Right atrium auricular region (tissue), 2 donors: ENCODE measurements at places on chromosomes 4 and X.

- H3K4me3 ChIP-seq, result no peak overlapping the region
- DNase-seq, result no peak
- H3K4me1 ChIP-seq, result no peaks in the 10 kb centered on the region
- H3K36me3 ChIP-seq, result no peaks in the 10 kb centered on the region
- H3K27me3 ChIP-seq, result no peaks in the 10 kb centered on the region
- no peak overlapping the region for H3K27ac ChIP-seq
Observed at GRCh38 chr4:164177153-164177552, 576.8 kb upstream of the SMIM31 start.

- H3K36me3 ChIP-seq, result no peaks in the 10 kb centered on the region
- peak overlapping the region; percentile 23 for H3K27ac ChIP-seq
- no peak overlapping the region for H3K4me3 ChIP-seq
- no peaks in the 10 kb centered on the region for H3K4me1 ChIP-seq
- no peak for DNase-seq
- H3K27me3 ChIP-seq, result no peaks in the 10 kb centered on the region
Observed at GRCh38 chr4:84887824-84888223, 78.7 kb downstream of the WDFY3 start.

DNA sequence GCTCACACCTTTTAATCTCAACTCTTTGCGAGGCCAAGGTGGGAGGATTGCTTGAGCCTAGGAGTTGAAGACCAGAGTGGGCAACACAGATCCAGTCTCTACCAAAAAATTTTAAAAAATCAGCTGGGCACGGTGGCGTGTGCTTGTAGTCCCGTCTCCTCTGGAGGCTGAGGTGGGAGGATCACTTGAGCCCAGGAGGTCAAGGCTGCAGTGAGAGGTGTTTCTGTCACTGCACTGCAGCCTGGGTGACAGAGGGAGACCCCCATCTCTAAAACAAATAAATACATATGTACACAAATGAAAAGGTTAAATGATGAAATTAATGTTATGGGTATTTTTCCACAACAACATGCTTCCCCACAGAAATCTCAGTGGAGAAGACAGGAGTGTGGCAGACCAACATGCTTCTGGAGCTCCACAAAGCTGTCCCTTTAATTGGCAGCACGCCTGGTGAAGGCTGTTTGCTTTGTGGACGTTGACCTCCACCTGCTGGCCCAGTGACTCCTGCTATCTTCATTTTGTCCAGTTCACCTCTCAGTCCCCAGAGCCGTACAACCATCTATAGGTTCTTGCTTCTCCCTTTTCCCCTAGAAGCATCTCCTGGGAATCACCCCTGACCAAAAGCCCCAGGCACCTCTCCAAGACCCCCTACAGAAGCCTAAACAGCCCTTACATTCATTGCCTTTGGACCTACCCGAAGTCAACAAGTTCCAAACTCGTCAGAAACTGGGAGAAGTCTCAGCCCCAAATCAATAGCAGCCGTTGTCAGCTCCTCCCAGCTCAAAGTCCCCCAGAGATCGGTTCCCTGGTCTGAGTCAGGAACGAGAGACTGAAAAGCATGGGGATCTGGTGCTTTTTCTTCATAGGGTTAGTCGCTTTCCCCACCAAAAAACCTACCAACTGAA lies 36.4 kb upstream of the CD99 start:
- H3K27ac ChIP-seq, result no peak overlapping the region
- no peak for DNase-seq
- H3K4me1 ChIP-seq, result no peaks in the 10 kb centered on the region
- no peak overlapping the region for H3K4me3 ChIP-seq
- no peaks in the 10 kb centered on the region for H3K27me3 ChIP-seq

DNA sequence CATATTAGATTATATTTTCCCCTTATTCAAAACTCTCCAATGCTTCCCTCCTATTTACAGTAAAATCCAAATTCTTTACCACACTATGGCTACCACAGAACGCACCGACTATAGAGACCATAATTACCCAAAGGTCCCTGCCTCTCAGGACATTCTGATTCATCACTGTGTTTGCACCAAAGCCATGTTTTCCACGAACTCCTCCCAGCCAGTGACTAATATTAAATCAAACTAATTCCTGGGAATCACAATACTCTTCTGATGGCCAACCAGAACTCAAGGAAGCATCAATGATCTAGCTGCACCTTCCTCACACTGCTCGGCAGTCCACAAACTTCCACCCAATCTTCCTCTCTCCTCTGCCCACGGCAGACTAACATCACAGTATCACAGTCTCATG lies 24.2 kb upstream of the EDNRA start:
- DNase-seq, result no peak
- no peaks in the 10 kb centered on the region for H3K4me1 ChIP-seq
- H3K27me3 ChIP-seq, result no peaks in the 10 kb centered on the region
- H3K36me3 ChIP-seq, result no peaks in the 10 kb centered on the region
- no peak overlapping the region for H3K27ac ChIP-seq
- H3K4me3 ChIP-seq, result no peak overlapping the region

DNA sequence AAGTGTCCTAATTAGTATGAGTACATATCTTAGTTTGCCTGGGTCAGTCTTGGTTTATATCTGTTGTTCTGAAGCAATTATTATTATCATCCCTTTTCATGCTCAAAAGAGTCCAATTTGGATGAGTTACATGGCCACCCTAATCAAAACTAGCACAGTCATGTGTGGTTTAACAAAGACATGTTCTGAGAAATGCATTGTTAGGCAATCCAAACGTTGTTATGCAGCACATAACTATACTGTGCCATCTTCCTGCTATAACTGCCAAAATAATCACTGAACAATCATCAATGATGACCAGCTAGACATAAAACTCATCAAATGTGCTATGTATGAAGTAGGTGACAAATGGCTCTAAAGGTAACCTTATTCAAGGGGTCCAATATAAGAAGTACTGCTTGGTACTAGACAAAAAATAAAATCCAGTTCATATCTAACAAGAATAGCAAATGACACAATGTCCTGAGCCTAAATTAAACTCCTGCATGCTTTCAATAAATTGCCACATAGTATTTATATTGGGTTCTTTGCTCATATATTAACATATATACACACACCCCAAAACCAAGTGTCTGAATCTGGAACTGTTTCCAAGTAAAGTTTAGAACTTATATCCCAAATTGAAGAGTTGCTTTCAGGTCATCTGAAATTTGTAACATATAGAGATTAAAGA lies 41.9 kb downstream of the CNOT6L start:
- no peak overlapping the region for H3K4me3 ChIP-seq
- no peak overlapping the region for H3K27ac ChIP-seq
- no peaks in the 10 kb centered on the region for H3K4me1 ChIP-seq
- no peaks in the 10 kb centered on the region for H3K27me3 ChIP-seq
- peaks cover under 1% of the 10 kb centered on the region for H3K36me3 ChIP-seq

DNA sequence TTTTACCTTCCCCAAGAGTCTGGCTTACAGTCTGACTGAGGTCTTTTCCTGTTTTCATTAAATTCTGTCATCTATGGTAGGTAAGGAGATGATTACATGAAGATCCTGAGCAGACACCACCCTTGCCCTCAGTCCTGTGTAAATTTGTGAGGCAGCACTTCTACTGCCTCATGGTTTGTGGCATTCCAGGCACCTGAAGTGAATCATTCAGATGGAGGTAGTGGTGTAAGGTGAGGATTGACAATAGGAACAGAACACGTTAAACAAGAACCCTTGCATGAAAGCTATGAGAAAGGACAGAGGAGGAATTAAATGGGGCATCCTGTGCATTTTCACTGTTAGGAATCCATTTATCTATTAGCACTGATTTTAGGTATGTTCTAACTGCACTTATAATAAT lies 618.6 kb downstream of the TLL1 start:
- DNase-seq, result no peak
- H3K4me3 ChIP-seq, result no peak overlapping the region
- no peaks in the 10 kb centered on the region for H3K36me3 ChIP-seq
- no peaks in the 10 kb centered on the region for H3K27me3 ChIP-seq

DNA sequence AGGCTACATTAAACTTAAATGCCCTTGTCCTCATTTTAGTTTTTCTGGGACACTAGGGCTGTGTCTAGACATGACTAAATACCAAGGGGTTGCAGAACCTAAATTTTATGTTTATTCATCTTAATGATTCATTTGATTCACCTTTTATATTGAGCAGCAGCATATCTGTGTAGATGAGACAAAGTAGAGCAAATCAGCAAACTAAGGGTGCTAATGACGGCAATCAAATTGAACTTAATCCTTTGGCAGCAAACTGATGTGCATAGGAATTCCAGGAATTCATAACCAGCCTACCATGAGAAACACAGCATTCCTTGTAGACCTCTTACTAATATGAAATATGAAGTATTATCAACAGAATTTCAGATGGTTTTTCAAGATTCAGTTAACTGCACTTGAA lies 25.1 kb downstream of the EPHA5 start:
- no peaks in the 10 kb centered on the region for H3K27me3 ChIP-seq
- no peak for DNase-seq
- H3K27ac ChIP-seq, result no peak overlapping the region
- H3K4me3 ChIP-seq, result no peak overlapping the region

GRCh38 chr4:52866734-52867133 lies 4.6 kb downstream of the RASL11B start:
- no peak for DNase-seq
- H3K4me3 ChIP-seq, result no peak overlapping the region
- H3K27ac ChIP-seq, result no peak overlapping the region
- H3K4me1 ChIP-seq, result peaks cover 72% of the 10 kb centered on the region

GRCh38 chr4:25827897-25828296 lies 34.9 kb downstream of the SEL1L3 start:
- no peak overlapping the region for H3K4me3 ChIP-seq
- no peak overlapping the region for H3K27ac ChIP-seq
- no peak for DNase-seq
- H3K36me3 ChIP-seq, result no peaks in the 10 kb centered on the region
- no peaks in the 10 kb centered on the region for H3K27me3 ChIP-seq

GRCh38 chr4:8642651-8643321 lies 50.2 kb downstream of the CPZ start:
- H3K36me3 ChIP-seq, result no peaks in the 10 kb centered on the region
- no peak for DNase-seq
- H3K4me3 ChIP-seq, result no peak overlapping the region

DNA sequence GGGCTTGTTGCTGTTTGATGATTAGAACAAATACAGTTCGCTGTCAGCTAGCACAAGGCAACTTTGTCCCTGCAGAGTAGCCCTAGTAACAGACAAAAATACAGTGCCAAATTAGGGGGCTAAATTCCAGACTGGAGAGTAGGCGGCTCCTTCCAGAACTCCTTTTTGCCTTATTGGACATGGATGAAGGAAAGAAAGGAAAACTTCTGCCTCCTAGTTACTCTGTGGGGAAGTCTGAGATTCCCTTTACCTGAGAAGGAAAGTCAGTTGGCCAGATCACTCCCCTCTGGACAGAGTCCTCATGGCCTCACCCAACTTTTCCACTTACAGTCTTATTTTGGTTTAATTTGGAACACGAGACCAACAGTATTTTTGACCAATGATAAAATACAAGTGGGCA lies 140.5 kb upstream of the ADAMTS3 start:
- H3K4me3 ChIP-seq, result no peak overlapping the region
- DNase-seq, result no peak
- H3K36me3 ChIP-seq, result no peaks in the 10 kb centered on the region
- no peak overlapping the region for H3K27ac ChIP-seq
- no peaks in the 10 kb centered on the region for H3K4me1 ChIP-seq
- H3K27me3 ChIP-seq, result no peaks in the 10 kb centered on the region

DNA sequence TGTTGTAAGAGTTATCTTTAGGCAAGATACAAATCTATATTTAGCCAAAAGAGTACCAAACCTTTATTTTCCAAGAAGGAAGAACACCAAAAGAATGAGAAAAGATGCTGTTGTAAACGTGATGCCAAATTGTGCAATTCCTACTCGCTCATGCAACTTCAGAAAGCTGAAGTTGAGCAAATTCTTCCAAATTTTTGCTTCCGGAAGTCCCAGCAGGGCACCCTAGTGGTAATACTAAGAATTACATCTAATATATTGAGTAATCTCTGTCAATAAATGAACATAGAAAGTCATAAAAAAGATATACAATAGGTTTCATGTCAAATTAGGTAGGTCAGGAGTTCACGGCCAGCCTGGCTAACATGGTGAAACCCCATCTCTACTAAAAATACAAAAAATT lies 36.0 kb upstream of the SMARCAD1 start:
- H3K27me3 ChIP-seq, result no peaks in the 10 kb centered on the region
- H3K36me3 ChIP-seq, result no peaks in the 10 kb centered on the region
- H3K4me1 ChIP-seq, result no peaks in the 10 kb centered on the region
- no peak for DNase-seq
- H3K4me3 ChIP-seq, result no peak overlapping the region

DNA sequence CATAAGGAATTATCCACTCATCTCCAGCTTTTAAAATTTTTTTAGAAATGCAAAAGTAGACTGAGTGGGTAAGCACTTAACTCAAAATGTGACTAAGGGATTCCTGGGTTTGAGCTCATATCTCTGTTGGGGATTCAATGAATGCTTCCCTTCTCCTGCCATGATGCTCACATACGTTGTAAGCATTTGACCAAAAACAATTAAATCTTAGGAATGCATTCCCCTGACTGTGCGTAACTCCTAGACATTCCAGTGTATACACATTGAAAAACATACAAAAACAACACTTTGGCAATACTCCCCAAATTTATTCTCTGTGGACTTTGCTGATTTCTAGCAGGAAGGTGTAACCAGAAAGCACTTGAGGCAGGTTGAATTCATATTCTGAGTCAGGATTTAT lies 29.8 kb downstream of the SPANXA2 start:
- H3K27me3 ChIP-seq, result no peaks in the 10 kb centered on the region
- H3K36me3 ChIP-seq, result no peaks in the 10 kb centered on the region
- DNase-seq, result no peak
- no peak overlapping the region for H3K4me3 ChIP-seq
- no peak overlapping the region for H3K27ac ChIP-seq
- H3K4me1 ChIP-seq, result no peaks in the 10 kb centered on the region

- H3K27me3 ChIP-seq, result no peaks in the 10 kb centered on the region
- no peaks in the 10 kb centered on the region for H3K36me3 ChIP-seq
- no peaks in the 10 kb centered on the region for H3K4me1 ChIP-seq
- H3K4me3 ChIP-seq, result no peak overlapping the region
Observed at GRCh38 chr4:133668061-133668851, 519.2 kb downstream of the PCDH10 start.
